NB4 (cell line): ENCODE measurements at places on chromosomes 6 and 20.

DNA sequence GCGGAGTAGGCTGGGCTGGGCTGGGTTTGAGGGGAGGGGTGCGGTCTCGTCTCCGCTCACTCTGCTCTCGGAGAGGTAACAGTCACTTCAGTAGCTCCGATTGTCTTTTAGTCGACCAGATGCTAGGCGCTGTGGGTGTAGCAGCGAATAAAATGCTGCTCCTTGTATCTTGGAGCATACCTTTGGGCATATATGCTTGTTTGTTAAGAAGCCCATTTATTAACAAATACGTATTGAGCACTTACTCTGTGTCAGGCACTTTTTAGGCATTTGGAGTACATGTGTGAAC lies 545 bp downstream of the ACTR5 start:
- peak; percentile 43 for DNase-seq

GRCh38 chr6:167405778-167406532 lies 81.1 kb downstream of the TTLL2 start:
- no peak for DNase-seq

- no peak for DNase-seq
Measured at GRCh38 chr6:97322226-97322625, 39.2 kb upstream of the MMS22L start.

- peak; percentile 9 for DNase-seq
Measured at GRCh38 chr6:168528474-168529095, 87.6 kb downstream of the SMOC2 start.

- DNase-seq = no peak
Measured at GRCh38 chr6:23176471-23176870, 607.1 kb downstream of the HDGFL1 start.

- peak; percentile 62 for DNase-seq
Measured at GRCh38 chr20:16821211-16822089, 73.3 kb downstream of the OTOR start.

GRCh38 chr6:113428702-113429101 lies 428.4 kb upstream of the MARCKS start:
- DNase-seq = peak; percentile 30

DNA sequence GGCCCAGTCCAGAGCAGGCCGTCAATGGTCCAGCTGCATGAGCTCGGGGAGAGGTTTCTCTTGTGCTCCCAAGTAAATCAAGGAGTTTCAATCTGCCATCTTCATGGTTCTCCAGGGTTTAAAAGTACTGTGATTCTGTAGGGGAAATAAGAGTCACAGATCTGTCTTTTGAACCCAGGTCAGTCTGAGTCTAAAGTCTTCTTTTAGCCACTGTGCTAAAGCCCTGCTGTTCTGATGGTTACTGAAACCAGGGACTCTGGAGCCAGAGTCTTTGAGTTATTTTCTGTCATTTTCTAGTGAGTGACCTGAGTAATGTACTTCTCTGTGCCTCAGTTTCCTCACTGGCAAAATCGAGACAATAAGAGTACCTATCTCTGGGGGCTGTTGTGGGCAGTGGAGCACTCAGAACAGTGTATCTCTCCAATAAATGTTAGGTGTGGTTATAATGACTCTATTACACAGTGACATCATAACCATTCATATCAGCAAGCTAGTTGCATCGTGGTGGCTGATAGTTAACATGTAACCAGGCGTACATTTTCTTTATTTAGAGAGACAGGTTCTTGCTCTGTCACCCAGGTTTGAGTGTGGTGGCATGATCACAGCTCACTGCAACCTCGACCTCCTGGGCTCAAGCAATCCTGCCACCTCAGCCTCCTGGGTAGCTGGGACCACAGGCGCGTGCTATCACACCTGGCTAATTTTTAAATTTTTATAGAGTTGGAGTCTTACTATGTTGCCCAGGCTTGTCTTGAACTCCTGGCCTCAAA lies 74.6 kb upstream of the KCNG1 start:
- no peak for DNase-seq

DNA sequence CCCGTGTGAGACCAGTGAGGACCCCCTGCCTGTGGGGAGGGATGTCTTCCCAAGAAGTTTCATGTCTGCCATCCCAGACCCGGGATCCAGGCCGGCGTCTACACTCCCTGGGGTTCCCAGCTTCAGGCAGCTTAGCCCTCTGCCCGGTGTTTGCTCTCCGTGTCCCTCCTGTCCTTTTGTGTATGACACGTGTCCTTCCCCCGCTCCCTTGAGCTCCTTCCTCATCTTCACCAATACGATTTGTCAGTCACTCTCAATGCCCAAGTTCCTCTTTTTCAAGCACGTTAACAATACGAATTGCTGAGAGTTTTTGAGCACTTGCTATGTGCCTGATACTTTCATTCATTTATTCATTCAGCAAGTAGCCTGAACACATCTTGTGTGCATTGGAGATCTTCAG lies 115.6 kb upstream of the PTPN1 start:
- DNase-seq = peak; percentile 87
